ENCODE measurements at places on chromosomes 12 and 14.

DNA sequence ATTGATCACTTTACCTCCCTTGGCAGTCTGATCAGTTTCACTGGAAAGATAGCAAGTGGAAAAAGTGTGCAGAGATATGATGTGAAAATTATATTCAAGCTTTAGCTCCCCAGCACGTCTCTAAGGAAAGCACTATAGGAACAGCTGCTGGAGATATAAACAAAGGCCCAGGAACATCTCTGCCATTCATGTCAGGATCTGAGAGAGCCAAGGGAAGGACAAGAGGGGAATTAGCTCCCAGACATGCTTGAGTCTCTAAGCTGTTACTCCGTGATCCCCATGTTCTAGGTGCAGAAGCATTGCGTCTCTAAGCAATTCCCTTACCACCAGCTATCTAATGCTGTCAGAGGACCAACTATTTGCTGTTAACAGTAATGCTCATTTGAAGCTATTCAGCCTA lies 700.2 kb downstream of the DIO2 start:
- no peak for DNase-seq

- no peak for DNase-seq
Measured at GRCh38 chr12:95516757-95517156, 34.5 kb downstream of the USP44 start.

DNA sequence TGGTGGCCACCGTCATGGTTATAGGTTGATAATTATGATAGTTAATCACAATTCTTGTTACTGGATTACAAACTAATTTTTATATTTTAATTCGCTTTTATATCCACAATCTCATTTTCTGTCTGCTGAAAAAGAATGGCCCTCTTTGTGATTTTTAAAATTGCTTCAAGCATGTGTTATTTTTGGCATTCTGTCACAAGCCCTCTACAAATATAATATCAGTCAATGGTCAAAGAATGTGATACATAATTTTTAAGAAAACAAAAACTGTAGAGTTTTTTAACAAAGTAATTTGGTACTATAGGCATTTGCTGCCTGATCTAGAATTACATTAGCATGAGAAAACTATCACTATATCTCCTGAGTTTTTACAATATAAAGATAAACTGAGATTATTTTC lies 352.0 kb upstream of the TMTC1 start:
- no peak for DNase-seq

DNA sequence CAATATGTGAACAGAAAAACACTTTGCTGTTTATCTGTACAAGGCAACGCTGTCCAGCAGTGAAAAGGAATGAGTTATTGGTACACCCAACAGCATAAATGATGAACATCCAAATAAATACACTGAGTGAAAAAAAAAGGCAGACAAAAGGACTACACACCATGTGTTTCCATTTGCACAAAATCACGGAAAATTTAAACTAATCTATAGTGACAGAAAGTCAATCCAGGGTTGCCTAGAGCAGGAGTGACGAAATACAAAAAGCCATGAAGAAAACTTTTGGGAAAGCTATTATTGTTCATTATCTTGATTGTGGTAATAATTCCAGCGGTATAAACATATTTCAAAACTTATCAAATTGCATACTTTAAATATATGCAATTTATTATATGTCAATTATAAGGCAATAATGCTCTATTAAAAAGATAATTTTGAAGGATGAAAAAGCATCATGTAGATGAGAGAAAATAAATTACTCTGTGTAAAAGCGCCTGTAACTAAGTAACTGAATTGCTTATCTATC lies 578.0 kb upstream of the TMEM132C start:
- DNase-seq, result no peak

DNA sequence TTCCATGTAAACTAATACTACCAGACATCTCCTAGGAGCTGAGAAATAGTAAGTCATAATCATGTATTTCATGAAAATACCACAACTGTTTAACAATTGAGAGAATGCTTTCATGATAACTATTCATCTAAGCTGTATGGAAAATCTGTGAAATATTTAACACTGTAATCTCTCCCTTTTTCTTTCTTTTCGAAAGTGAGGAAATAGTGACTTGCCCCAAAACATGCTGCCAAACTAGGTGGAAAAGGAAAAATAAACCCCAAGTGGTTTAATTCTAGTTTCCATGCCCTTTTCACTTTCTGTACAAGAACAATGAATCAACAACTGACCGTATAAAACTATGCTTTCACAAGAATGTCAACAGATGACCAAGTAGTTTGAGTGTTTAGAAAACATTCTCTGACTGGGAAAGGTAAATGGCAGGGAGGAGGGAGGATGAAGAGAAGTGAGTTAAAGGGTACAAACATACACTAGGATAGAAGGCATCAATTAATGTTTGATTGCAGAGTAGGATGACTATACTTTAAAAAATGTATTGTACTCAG lies 147.5 kb upstream of the AVPR1A start:
- DNase-seq, result no peak

GRCh38 chr14:50027816-50028215 lies 88.6 kb downstream of the VCPKMT start:
- DNase-seq, result no peak

DNA sequence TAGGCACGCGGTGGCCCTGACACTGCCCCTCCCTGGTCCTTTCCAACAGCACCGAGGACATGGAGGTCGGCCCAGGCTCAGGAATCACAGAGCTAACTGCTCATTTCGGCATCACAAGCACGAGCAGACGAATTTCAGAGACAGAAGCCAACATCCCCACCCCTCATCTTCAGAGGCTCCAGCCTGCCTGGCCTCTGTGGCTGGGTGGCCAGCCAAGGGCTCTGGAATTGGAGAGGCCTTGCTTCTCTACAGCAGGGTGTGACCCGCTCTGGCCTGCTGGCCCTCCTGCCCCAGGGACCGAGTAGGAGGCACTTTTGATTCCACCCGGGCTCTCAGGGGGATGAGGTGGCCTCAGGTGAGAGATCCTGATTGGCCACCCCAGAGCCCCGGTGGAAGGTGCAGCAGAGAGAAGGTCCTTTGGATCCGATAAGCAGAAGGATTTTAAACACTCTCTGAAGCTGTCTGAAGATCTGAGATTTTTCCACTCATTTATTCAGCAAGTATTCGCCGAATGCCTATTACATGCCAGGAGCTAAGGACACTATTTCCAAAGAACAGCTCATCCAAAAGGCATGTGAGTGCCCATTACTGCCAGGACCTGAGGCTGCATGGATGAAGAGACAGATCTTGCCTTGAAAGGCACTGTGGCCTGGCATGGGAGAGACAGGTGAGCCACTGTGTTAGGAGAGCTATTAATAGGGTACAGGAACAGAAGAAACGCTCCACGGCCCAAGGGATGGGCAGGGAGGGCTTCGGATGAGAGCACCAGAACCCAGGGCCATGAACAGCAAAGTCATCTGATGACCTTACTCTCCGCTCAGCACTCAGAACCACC lies 10.2 kb downstream of the BAG5 start:
- DNase-seq, result no peak

DNA sequence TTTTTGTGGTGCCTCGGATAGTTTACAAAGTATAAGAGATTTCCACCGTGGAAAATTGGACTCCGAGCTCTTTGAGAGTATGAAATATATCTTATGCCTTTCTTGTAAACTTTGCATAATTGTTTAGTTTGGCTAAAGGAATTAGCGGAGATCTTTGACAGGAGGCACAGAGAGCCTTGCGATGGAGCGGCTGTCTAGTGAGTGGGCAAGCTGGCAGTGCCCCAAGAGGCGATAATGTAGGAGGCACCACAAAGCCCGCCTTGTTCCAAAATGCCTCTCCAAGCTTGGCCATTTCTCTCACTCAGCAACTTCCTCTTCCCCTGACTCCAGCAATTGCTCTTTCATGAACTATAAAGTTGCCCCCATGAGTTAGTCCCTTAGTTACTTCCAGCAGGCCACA lies 270.1 kb upstream of the PRICKLE1 start:
- DNase-seq, result no peak

- no peak for DNase-seq
Measured at GRCh38 chr14:68975667-68976066, 3.4 kb downstream of the ACTN1 start.

GRCh38 chr12:20832911-20833310 lies 22.4 kb downstream of the SLCO1B3 start:
- no peak for DNase-seq

DNA sequence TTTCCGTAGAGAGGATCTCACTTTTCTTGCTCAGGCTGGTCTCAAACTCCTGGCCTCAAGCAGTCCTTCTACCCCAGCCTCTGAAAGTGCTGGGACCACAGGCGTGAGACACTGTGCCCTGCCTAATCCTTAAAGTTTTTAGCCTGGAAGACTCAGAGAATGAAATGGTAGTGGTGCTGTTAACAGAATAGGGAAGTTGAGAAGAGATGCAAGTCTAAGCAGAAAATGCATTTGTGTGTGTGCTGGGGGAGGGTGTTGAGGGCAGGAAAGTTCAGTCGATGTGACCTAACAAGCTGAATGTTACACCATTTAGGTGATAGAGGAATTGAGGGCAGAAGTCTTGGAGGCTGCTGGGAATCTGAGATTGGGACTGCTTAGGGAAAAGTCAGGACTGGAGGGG lies 6.9 kb upstream of the TUBA1A start:
- DNase-seq, result no peak

- DNase-seq, result no peak
Measured at GRCh38 chr12:58167622-58168021, 226.3 kb downstream of the ATP23 start.

DNA sequence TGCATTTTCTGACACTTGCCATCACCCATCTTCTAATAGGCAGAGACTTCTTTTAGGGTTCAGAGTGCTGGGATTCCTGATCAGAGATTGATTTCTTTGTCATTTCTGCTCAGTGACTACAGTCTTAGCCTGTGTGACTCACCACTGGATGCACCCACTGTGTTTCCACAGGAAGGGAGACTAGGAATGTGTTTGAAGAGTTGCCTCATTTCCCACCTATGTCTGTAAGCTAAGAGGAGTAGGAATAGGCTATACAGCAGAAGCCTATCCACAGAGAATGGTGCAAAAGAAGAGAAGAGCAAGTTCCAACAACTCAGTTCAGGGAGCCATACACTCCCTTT lies 60.2 kb upstream of the ACTN1 start:
- no peak for DNase-seq

DNA sequence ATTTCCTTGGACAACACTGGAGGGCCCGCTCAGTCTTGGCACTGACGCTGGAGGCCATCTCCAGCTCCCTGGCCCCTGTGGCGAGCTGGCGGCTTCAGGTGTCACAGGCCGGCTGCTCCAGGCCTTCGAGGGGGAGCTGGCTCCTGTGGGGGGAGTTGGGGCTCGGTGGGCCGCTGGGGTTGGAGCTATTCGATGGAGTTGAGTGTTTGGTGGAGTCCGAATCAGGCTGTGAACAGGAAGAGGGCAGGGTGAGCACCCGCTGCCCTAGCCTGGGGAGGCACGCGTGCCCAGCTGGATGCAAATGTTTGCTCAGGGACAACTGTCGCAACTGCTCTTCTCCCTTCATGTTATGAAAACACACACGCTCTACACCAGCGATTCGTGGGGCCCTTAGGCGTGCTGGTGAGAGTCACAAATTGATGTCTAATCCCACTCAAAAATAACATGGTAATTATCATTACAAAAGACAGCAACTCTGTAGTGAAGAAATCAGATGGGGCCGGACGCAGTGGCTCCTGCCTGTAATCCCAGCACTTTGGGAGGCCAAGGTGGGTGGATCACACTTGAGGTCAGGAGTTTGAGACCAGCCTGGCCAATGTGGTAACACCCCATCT lies 11.3 kb downstream of the AMN start:
- DNase-seq, result no peak

DNA sequence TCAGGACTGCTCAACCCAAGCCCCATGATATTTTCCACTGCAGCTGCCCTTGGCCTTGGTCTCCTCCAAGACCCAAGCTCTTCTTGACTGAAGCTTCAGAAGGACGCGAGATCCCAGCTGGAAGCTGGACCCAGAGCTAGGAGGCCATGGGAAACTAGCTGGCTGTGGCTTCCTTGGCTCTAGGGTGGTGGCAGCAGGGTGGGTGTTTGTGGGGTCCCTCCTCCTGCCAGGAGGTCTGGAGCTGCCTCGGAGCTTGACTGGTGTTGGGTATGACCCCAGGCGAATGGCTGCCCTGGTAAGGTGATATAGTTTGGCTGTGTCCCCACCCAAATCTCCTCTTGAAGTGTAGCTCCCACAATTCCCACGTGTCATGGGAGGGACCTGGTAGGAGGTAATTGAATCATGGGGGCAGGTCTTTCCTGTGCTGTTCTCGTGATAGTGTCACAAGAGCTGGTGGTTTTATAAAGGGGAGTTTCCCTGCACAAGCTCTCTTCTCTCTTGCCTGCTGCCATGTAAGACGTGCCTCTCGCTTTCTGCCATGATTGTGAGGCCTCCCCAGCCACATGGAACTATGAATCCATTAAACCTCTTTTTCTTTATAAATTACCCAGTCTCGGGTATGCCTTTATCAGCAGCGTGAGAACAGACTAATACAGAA lies 51.4 kb downstream of the TRPV4 start:
- DNase-seq, result no peak

DNA sequence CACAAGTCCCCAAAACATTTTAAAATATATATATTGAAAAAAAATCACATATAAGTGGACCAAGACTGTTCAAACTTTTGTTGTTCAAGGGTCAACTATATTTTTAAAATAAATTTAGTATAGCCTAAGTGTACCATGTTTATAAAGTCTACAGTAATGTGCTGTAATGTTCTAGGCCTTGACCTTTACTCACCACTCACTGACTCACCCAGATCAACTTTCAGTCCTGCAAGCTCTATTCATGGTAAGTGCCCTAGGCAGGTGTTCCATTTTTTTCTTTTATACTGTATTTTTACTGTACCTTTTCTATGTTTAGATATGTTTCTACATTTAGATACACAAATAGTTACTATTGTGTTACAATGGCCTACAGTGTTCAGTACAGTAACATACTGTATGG lies 23.4 kb upstream of the TMTC1 start:
- DNase-seq, result no peak

GRCh38 chr14:96894966-96895365 lies 97.8 kb downstream of the VRK1 start:
- no peak for DNase-seq

DNA sequence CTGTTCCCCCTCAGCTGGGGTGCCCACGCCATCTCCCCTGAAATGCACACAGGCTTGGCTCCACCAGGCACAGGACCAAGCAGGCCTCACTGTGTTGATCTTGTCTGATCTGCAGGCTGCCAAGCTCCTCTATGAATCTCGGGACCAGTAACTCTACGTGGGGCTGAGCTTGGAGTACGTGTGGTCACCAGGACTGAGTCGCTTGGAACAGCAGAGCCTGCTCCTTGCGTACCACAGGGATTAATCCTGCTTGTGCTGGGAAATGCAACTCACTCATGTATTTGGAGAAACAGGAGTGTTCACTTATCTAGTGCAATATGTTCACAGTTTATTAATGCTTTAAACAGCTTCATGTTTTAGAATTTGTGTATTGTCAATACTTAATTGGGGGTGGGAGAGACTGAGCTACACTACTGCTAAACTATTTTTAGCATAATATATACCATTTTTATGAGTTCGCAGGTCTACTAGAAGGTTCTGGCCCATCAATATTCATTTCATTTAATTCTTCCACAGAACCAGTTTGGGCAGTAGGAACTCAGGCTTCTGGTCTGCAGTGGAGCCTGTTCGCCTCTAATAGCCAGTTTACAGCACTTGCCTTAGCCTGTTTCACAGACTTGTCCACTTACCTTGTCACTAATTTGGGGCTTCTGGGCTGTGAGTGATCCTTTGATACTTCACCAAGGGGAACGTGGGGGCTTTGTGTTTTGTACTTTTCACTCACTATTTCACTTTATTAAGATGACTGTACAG lies 17.4 kb downstream of the ZFYVE21 start:
- DNase-seq, result no peak
